Ammon's horn (tissue), 1 donor: ENCODE measurements at places on chromosomes 3 and 15.
A peak's percentile ranks its signal among the peaks of the same experiment; 100 is the strongest.

GRCh38 chr3:152192050-152192449 is 76.7 kb upstream of the MBNL1 start:
- no peak for DNase-seq

DNA sequence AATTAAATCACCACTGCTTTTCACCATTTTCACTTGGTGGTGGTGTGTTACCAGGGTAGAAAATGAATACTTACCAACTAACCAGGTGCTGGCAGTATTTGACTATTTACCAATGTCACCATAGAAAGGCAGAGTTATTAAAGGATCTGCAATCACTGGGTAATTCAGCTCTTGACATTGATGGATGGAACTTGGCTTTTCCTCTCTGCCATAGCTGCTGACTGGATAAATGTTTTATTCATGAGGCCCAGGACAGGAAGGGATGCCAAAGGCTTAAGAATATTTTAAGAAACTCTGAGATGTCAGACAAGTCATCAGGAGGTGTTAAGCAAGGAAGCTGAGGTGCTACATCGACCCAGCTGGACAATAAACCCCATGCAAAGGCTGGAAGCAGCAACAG is 495.5 kb upstream of the CFAP20DC start:
- DNase-seq: no peak

DNA sequence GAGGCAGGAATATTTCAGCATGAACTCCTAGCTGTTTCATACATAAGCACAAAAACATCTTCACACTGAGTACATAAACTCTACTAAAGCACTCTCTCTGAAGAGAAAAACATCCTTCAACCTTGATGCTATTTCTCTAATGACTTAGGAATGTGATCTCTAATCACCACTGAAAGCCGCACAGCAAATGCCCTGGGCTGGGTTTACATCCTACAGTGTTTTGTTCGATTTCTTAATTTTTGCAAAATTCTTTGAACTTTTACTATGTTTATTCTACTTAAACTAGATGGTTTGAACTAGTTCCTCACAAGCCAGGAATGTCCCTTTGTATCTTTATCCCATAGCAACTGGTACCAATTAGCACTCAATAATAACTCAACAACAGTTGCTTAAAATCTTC is 130.9 kb upstream of the ABI3BP start:
- no peak for DNase-seq

- peak; percentile 91 for DNase-seq
These were observed at the start of gene ZNF106 for GRCh38 chr15:42490671-42491538. ZNF106 (minus strand) TSS chr15:42491141; CDS start chr15:42472289, 18,852 bp downstream.

DNA sequence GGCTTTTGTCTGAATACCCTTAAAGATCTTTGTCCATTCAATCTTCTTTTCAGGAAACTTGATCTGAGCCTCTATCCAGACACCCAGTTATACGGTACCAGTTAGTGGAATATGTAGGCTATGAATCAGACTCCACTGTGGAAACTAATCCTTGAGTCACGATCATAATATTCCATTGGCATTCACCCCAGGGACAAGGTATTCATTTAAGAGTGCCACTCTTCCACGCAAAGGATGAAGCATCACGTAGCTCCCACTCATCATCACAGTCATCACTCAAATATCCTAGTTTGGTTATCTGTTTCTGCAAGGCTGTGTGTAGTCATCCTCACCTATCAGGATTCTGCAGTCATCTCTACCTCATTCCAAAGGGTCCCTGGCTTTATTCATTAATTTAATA is 85.6 kb downstream of the NEDD4 start:
- no peak for DNase-seq

- peak; percentile 31 for DNase-seq
These were observed 49.4 kb upstream of the SYNPR start for GRCh38 chr3:63228677-63229076.

DNA sequence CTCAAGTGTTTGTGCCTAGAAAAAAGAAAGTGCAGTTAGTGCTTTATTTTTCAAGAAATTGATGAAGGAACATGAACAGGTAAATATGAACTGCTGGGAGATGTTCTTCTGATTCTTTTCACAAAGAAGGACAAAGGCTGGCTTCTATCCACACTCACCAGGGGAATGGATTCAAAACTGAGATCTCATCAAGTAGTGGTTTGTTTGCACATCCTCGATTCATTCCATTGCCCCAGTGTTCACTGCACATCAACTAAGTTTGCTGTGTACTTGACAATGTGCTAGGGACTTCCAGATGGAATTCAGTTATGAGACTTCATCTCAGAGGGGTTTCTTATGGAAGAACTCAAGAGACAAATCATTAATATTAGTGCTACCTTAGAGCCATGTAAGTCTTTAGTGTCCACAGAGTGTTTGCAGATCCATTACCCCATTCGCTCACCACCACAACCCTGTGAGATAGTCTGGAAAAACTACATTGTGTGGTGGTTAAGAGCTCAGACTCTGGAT is 332.9 kb upstream of the PPP2R3A start:
- no peak for DNase-seq

DNA sequence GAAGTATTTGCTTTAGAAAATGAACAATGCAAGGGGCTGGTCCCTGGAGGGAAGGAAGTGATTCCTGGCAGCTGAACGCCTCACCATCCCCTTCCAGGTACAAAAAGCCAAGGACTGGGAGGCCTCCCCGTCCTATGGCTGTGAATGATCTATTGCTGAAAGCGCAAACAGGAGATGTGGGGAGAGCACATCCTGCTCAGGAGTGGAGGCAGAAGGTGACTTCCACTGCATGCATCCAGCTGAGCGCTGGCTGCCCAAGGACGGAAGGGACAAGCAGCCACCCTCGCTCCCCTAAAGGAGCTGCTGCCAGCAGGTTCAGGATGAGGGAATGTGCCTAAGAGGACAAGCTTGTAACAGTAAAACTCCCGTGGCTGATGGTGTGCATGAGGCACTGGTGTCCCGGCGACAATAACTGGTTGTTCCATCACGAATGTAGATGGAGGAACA is 41.4 kb downstream of the ABTB1 start:
- no peak for DNase-seq

- DNase-seq: no peak
These were observed 86.0 kb downstream of the DTWD1 start for GRCh38 chr15:49706805-49707204.

DNA sequence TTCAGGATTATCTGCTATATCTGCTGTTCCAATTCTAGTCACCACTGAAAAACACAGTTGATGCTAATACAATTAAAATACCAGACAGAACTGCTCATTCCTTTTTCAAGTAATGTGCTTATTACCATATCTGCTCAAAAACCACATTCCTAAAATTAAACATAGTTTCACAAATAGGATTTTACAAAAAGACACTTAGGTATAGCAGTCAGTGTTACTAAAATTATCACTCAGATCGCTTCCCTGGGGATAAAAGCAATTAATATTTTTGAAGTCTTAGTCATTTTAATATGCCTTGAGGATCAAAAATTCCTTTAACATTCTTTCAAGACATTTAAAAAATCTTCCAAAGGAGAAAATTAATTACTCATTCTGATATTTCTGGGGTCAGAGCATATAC is 71.5 kb downstream of the RAD18 start:
- no peak for DNase-seq

DNA sequence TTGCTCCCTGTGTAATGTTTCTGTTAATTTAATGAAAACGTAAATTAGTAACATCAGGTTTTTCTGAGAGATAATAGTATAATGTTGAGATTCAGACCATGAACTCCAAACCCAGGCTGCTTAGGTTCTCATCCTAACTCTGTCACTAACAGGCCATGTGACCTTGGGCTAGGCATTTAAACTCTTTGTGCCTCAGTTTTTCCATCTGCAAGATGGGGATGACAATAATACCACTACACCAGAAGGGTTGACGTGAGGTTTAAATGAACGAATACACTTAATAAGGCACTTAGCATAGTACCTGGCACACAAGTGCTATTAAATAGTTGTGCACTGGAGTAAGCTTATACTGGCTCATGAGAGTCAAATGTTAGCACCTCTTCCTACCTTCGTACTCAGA is 370.8 kb downstream of the MAGI1 start:
- no peak for DNase-seq

DNA sequence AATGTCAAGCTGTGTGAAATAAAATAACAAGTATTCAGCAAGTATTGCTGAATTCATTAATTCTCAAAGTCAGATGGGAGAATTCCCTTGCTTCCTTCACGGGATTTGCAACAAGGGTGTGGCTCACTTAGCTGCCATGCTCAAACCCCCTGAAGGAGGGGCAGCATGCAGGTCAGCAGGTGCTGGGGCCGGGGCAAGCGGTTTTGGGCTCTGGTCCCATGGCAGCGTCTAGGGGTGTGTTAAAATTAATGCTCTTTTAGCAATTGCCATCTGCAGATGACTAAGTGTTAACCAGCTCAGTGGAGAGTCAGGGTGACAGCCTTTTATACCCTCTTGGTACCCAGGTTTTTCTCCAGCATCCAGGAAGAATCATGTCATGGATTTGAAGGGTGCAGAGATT is 40.0 kb upstream of the RBMS3 start:
- no peak for DNase-seq

- no peak for DNase-seq
These were observed 452.5 kb downstream of the RAP2B start for GRCh38 chr3:153614563-153614962.

- no peak for DNase-seq
These were observed 126.9 kb upstream of the MEF2A start for GRCh38 chr15:99438691-99439523.

DNA sequence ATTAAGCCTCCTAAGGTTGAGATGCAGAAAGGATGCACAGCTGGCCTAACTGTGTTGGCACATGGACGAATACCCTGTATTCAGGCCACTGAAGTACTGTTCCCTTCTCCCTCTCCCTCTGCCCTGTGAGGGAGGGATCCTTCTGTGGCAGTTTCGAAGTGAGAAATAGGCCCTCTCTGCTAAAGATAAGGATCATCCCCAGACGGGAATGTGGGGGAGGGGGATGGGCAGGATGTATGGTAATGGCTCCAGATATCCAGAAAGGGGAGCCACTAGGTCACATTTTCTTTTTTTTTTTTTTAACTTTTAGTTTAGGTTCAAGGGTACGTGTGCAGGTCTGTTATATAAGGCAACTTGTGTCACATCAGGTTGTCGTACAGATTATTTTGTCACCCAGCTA is 463.1 kb downstream of the TBL1XR1 start:
- no peak for DNase-seq
